Urinary bladder (tissue), 4 donors: ENCODE measurements at places on chromosomes 7 and 10. TPM values are rescaled to one million over a fixed set of nuclear protein-coding genes. Genes with fewer than 3 reads are reported as not detected.

Gene LFNG
- 10.7 TPM for polyA plus RNA-seq

Gene WAC
- polyA plus RNA-seq, result 79.5 TPM

Gene NRP1
- polyA plus RNA-seq, result 36.9 TPM

Gene TFR2
- polyA plus RNA-seq, result 0.81 TPM

Gene UCN3
- polyA plus RNA-seq, result not detected

Gene TUBB8
- 0.48 TPM for polyA plus RNA-seq

Gene RRP12
- polyA plus RNA-seq, result 12.3 TPM

Gene GIMAP2
- 10.1 TPM for polyA plus RNA-seq

Gene WNT8B
- polyA plus RNA-seq, result 0.08 TPM

Gene FOXI2
- 0.58 TPM for polyA plus RNA-seq

Gene PTPN20
- 1.3 TPM for polyA plus RNA-seq

Gene ZPBP
- polyA plus RNA-seq, result not detected

Gene TMEM213
- polyA plus RNA-seq, result not detected

Gene AGR2
- 57.3 TPM for polyA plus RNA-seq

Gene SPAM1
- not detected for polyA plus RNA-seq
